Fibroblast of gingiva (primary cell): ENCODE measurements at places on chromosomes 1 and 21.

DNA sequence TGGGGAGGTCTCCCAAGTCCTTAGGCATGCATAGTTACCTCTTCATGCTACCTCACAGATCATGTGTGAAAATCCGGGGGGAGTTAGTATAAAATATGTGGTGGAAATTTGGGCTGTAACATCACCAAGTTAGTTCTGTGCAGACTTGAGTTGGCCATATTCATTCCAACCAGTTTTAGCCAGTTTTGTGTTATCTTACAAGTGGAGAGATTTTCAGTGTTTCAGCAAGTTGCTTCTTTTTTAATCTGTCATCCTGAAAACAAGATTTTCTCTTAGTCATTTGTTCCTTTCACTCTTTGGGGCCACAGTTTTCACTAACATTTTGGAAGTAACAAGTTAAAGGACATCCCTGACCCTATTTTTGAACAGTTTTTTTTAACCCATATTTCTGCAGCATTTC is 11.3 kb downstream of the SLC25A24 start:
- no peak for DNase-seq

DNA sequence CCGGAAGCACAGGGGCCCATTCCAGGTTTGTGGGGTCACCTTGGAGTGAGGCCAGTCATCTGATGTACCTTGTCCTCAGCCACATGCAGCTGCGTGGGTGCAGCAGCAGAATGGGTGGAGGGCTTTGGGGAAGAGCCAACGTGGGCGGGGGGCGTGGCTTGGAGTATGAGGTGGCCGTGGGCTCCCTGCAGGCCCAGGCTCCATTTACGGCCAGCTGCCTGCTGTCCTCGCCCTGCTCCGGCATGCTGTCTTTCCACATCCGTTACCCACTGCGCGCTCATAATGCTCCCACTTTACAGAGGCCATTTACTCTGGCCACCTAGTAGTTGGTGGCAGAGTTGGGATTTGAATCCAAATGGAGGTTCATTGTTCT is 27.8 kb upstream of the TINAGL1 start:
- no peak for DNase-seq

- DNase-seq = peak; percentile 47
Observed at GRCh38 chr1:79373481-79374125, 367.1 kb upstream of the ADGRL4 start.

GRCh38 chr1:28073867-28074266 is 14.5 kb downstream of the EYA3 start:
- no peak for DNase-seq

- DNase-seq = peak; percentile 21
Observed at GRCh38 chr1:230091473-230092231, 24.6 kb downstream of the GALNT2 start.

- DNase-seq = no peak
Observed at GRCh38 chr1:82044111-82044510, 243.4 kb downstream of the ADGRL2 start.

DNA sequence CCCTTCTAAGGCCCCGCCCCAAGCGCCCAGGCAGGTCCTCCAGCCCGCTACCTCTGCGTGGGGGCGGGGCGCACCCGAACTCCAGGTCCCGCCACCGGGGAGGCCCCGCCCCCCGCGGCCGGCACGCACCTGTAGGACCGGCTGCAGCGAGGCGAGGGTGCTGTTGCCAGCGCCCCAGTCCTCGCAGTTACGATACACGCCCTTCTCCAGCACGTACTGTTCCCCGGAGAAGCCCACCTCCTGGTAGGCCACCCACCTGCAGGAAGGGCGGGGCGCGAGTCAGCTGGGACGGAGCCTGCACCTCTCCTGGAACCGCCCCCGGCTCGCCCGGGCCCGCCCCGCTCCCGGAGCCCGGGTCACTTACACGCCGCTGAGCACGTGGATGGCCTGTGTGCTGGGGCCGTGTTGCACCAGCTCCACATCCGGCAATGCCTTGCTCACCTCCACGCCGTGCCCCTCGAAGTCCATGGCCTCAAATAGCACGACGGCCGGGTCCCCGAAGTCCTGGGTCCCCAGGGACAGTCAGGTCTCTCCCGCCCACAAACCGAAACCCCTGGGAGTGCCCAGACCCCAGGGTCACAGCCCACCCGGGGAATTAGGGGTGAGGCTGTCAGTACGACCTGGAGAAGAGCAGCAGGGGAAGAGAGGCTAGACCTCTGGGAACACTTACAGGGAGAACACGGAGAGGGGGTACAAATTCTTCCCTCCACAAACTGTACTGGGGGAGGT is 17.3 kb downstream of the CRYBG2 start:
- no peak for DNase-seq
